ENCODE measurements at places on chromosomes 16 and 17. TPM values are rescaled to one million over a fixed set of nuclear protein-coding genes. Genes with fewer than 3 reads are reported as not detected.

The CCDC57 gene
- total RNA-seq, result 50.8 TPM

DNA sequence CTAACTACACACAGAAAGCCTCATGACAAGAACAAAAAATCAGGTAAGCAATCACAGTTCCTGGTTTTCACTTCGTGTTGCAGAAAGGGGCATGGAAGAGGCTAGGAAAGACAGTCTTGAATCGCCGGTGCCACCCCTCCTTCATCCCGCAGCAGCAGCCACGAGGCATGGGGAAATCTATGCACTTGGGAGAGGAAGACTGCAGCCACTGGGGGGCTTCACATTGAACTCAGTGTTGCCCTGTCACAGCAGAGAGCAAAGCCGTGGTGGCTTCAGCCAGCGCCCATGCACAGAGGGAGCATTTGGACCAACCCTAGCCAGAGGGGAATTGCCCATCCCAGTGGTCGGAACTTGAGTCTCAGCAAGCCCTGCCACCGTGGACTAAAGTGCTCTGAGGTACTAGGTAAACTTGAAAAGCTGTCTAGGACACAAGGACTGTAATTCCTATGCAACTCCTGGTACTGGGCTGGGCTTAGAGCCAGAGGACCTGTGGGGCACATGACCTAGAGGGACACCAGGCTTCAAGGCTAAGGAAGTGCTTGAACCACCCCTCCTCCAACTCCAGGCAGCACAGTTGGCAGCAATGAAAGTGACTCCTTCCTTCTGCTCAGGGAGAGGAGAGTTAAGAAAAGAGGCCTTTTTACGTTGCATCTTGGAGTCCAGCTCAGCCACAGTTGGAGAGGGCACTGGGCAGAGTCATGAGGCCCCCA, 35.2 kb upstream of the ATP2C2 start:
- no peak overlapping the region for H3K4me3 ChIP-seq
- H3K27me3 ChIP-seq, result peaks cover 23% of the 10 kb centered on the region
- no peaks in the 10 kb centered on the region for H3K4me1 ChIP-seq
- no peak for DNase-seq
- peaks cover 2% of the 10 kb centered on the region for H3K36me3 ChIP-seq
- H3K27ac ChIP-seq, result no peak overlapping the region

The SOX8 gene
- 0.27 TPM for total RNA-seq

- peaks cover 4% of the 10 kb centered on the region for H3K36me3 ChIP-seq
- DNase-seq, result no peak
- peaks cover 24% of the 10 kb centered on the region for H3K4me1 ChIP-seq
- H3K27me3 ChIP-seq, result no peaks in the 10 kb centered on the region
Measured at GRCh38 chr17:9519583-9520272, 55.9 kb downstream of the STX8 start.

DNA sequence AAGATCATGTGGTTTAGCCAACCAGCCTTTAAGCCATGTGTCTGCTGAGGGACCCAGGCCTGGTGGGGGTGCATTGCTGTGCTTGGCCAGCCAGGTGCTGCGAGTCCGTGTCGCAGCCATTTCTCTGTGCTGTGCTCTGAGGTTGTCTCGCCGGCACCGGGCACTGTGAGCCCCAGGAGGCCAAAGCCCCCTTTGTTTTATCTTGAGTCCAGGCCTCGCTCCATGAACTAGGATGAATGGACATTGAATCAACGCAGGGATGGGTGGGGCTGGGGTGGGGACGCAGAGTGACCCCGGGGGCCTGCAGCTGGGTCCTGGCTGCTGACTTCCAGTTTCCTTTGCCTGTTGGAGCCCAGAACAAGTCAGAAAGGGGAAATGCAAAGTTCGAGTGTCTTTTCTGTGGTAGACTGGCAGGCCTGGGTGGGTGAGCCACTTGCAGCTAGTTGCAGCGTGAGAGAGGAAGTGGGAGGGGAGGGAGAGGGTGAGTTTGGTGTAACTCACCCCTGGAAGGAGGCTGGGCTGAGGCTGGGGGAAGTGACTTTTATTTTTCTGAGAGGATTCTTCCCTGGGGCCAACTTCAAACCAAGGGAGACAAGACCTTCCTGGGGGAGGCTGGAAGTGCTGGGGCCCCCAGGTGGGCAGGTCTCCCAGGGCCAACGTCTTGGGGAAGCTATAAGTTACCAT, 324.7 kb downstream of the SEC14L1 start:
- H3K4me3 ChIP-seq, result peak overlapping the region; percentile 10
- H3K4me1 ChIP-seq, result peaks cover 81% of the 10 kb centered on the region
- H3K27me3 ChIP-seq, result no peaks in the 10 kb centered on the region
- H3K27ac ChIP-seq, result peak overlapping the region; percentile 98
- DNase-seq, result no peak
- H3K36me3 ChIP-seq, result peaks cover 19% of the 10 kb centered on the region

The MYO15B gene
- 40.8 TPM for total RNA-seq

Measured in osteocyte (in vitro differentiated cells).